NCI-H226 (cell line): ENCODE measurements at places on chromosomes 1 and 21.

- no peak for DNase-seq
Observed at GRCh38 chr1:243443557-243443956, 187.7 kb downstream of the SDCCAG8 start.

DNA sequence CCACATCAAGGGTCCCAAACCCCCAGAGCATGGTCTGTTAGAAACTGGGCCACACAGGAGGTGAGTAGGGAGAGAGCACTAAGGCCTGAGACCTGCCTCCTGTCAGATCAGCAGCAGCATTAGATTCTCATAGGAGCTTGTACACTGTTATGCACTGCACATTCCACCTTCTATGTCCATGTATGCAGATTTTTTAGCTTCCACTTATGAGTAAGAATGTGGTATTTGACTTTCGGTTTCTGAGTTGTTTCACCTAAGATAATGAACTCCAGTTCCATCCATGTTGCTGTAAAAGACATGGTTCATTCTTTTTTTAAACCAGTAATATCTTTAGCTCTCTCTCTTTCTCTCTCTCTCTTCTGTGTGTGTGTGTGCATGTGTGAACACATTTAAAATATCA, 663 bp upstream of the GBP6 start:
- DNase-seq, result no peak

- no peak for DNase-seq
Observed at GRCh38 chr1:119958223-119958622, 61.9 kb upstream of the ADAM30 start.

DNA sequence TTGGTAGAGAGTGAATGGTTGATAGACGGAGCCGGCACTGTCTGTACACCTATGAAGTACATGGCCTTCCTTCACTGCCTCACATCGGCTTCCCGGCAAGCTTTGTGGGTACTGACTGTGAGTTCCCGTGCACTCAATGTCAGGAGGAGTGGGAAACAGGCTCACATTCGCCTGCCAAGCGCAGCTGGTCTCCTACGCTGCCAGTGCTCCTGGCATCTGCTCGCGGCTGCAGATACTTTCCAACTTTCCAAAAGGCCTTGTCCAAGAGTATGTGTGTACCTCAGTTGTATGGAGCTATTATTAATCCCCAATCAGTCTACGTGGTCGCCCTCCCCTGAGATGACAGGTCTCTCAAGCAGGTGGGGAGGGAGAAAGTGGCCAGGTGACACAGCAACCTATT, 180.8 kb downstream of the ZSCAN20 start:
- DNase-seq, result no peak

GRCh38 chr1:206563367-206564207, 48.7 kb downstream of the EIF2D start:
- no peak for DNase-seq

GRCh38 chr1:9275567-9276034, 17.1 kb upstream of the SPSB1 start:
- DNase-seq, result peak; percentile 40

GRCh38 chr1:3672231-3672970, 20.1 kb downstream of the TP73 start:
- DNase-seq, result no peak

DNA sequence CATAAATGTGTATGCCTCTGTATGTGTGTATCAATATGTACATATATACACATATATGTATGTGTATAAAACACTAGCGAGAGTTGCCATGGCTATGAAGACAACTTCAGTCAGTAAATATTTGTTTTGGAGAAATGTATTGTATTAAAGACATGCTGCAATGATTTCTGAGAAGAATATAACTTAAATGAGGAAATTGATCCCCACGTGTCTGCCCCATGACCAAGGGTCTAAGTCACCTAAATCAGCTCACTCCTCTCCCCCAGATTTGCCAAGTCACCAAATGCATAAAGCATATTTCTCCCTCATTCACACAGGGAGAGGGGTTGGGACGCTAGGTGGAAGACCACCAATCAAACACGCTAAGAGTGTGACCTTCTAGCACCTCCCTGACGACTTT, 58.3 kb upstream of the LYST start:
- no peak for DNase-seq

- DNase-seq, result no peak
Observed at GRCh38 chr1:248753708-248754280, 1.8 kb downstream of the LYPD8 start.

DNA sequence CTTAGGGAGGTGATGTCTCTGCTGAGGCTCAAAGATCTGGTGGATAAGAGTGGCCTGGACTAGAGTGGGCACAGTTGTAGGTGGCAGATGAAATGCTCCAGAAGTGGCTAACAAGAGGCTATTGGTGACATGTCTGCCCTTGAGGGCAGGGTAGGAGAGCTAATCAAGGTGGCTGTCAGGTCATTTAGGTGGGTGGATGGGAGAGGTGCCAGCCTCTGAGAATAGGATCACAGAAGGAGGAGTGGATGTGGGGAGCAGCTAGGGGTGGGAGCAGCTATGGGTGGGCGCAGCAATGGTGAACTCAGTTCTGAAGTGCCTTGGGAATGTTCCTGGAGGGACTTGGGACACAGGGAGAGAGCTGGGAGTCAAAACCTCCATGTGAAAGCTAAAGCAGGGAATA, 142.0 kb upstream of the GRIK3 start:
- no peak for DNase-seq

- peak; percentile 63 for DNase-seq
Observed at GRCh38 chr1:234499119-234499942, 20.4 kb upstream of the TARBP1 start.

- no peak for DNase-seq
Observed at GRCh38 chr1:49465486-49466185, 558.1 kb downstream of the AGBL4 start.

DNA sequence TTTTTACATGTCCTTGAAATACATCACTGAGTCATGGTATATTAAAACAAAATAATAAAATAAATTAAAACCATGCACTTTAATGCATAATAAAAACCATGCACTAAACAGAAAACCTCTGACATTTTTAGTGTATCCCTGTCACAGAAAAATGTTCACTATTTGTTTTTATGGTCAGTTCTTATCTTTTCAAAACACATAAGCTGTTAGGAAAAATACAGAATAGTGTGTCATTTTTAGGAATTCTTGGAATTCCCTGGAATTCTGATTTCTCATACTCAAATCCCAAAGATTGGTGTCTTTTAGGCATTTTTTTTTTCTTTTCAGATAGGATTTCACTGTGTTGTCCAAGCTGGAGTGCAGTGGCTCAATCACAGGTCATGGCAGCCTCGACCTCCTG, 25.1 kb upstream of the TINAGL1 start:
- peak; percentile 38 for DNase-seq

GRCh38 chr21:31218830-31219608, 125.0 kb downstream of the TIAM1 start:
- peak; percentile 17 for DNase-seq

GRCh38 chr1:78918157-78918556, 88.4 kb downstream of the ADGRL4 start:
- no peak for DNase-seq

DNA sequence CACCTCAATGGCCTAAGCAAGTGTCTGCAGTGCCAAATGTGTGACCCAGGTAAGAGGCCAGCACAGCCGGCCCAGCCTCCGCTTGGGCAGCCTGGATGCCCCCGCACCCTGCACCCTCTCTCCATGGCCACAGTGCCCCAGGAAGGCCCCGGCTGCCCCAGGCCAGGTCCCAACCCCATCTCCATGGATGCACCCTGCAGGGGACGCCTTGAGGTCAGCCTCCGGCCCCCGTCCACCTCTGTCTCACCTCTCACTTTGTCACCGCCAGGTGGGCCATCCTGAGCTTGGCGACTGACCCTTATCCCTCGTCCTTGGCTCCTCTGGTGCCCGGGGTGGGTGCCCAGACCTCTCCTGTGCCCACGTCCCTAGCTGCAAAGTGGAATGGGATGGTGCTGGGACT, 2.2 kb downstream of the TNFRSF14 start:
- DNase-seq, result no peak

GRCh38 chr1:17862121-17862520, 107.0 kb downstream of the ACTL8 start:
- DNase-seq, result no peak

DNA sequence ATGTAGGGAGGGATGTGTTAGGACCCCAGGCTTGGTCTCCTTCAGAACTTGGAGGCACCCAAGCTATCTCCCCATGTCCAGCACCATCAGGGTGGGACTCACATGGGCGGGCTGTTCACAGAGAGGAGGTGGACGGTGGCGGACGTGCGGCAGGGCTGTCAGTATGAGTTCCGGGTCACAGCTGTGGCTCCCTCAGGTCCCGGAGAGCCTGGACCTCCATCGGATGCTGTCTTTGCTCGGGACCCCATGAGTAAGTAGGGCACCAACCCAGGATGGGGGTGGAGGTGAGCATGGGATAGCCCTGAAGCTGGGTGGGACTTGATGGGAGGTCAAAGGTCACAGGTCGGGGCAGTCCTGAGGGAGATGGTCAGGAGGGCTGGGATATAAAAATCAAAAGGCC, 27.8 kb downstream of the IGFN1 start:
- no peak for DNase-seq

DNA sequence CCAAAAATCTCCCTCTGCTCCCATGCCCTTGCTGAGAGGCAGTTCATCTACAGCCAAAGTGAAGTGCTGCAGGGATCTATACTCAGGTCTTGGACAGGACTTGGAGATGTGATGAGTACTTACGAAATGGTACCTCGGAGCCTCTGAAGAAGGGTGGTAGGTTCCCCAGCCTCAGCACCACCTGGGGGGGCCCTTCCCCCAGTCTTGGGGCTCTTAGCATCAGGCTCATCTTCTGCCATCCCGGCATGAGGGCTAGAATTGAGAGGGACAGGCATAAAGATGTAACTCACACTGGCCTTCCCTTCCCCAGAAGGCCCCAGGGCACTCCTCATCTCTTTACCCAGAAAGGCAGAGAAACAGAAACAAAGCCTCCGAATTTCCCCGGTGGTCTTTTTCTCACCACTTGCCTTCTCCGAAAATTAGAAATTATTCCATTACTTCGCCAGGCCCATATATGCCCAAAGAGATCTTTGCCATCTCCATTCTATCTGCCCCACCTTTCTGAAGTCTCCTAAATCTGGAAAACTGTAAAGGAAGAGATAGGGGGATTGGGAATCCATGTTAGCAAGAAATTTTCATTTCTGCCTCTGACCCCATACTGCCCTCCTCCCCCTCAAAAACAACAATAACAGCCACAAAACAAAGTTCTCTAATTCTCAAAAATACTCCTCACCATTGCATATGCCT, 827 bp downstream of the RFX5 start:
- DNase-seq, result no peak

DNA sequence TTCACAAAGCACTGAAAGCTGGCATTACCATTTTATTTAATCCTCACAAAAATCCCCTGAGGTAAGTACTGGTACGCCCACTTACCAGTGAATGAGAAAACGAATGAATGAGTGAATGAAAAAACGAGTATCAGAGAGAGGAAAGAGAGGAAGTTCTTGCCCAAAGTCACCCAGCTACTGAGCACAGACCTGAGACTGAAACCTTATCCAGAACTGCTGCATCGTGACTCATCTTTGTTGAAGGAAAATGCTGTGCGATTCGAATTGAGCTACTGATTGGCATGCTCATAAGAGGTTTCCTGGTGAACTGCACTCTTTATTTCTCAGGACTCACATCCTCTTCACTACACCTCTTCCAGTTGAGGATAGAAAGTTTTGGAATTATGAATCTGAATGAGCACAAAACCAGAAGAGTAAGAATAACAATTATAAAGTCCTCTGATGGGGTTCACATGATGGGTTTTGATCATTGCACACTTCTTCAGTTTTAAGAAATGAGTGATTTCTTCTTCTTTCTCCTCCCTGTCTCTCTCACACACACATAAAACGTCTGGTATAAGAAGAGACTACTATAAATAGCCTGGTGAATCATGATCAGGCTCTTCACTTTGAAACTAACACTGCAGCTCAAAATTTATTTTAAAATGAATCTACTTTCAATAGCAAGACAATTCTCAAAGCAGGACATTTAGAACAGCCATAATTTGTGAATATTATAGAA, 32.1 kb downstream of the IL12RB2 start:
- peak; percentile 64 for DNase-seq

DNA sequence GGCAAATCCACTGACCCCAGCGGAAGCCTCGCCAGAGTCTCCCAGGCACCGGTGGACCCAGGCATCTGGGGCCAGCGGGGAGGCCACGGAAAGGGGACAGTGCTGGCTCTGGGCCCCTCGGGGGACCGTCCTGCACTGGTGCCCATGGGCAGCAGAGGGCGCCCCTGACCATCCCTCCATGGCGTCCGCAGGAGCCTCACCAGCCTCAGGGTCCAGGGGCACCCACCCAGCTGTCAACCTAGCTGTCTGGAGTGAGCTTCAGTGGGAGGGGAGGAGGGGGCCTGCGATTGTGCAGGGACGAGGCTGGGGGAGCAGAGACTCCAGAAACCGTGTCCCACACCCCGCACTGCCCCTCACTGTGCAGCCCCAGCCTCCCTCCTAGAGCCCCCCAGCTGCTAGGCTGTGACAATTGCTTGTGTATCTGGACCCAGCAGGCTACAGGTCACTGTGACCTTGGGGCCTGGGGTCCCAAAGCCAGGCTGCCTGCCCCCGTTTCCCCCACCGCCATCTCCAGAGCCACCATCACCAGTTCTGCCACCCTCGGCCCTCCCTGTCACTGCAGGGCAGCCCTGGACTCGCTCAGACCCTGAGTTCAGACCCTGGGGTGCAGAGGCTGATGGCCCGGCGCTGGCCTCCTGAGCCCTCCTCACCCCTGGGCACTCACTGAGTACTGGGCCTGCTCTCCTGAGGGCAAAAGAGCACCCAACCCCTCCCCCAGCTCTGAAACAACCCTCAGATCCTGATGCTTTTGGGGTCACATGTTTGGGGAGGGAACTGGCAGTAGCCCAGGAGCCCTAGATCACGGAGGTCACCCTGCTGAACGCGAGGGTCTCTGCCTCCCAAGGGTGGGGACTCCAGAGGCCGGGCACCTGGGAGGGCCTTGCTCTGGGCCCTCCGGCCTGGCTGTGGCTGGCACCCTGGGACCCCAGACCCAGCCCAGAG, 10.6 kb upstream of the COL6A1 start:
- no peak for DNase-seq

GRCh38 chr1:201374364-201374763, 3.1 kb downstream of the TNNT2 start:
- no peak for DNase-seq

- DNase-seq, result no peak
Observed at GRCh38 chr1:223219318-223219635, 76.2 kb upstream of the TLR5 start.

DNA sequence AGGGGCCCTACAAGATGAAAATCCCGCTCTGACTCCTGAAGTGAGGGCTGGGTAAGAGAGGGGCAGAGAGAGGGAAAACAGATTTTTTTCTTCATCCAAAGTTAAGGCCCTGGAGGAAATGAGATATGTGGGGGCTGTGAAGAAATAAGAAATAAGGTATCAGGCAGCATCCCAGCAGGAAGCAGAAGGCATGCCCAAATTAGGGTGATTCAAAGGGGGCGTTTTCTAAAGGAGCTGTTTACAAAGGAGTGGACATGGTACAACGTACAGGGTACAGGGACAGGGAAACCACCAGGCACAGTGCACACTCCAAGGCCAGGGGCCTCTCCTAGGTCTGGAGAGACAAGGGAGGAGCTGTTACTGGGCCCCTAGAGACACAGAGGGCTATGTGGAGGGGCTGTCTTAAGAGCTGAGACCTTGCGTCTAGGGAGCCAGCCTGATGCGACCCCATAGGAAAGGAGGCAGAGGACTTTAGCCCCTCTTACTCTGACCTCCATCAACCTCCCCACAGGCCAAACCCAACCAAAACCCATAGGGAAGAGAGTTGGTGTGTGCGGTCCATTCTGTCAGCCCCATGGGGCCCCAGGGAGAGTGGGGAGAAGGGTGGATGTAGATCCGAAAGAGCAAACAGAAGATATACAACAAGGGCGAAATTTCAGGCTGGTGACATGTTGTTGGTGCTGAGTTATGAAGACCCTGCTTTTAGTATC, 38.6 kb downstream of the STYXL2 start:
- DNase-seq, result no peak

- DNase-seq, result no peak
Observed at GRCh38 chr1:9135073-9135836, 6.4 kb upstream of the GPR157 start.
